Activated CD8-positive, alpha-beta memory T cell treated with anti-CD3 and anti-CD28 coated beads, Interleukin-2, amount 50 U/mL, for 48 hours (primary cell): ENCODE measurements at places on chromosomes 11 and 22.

DNA sequence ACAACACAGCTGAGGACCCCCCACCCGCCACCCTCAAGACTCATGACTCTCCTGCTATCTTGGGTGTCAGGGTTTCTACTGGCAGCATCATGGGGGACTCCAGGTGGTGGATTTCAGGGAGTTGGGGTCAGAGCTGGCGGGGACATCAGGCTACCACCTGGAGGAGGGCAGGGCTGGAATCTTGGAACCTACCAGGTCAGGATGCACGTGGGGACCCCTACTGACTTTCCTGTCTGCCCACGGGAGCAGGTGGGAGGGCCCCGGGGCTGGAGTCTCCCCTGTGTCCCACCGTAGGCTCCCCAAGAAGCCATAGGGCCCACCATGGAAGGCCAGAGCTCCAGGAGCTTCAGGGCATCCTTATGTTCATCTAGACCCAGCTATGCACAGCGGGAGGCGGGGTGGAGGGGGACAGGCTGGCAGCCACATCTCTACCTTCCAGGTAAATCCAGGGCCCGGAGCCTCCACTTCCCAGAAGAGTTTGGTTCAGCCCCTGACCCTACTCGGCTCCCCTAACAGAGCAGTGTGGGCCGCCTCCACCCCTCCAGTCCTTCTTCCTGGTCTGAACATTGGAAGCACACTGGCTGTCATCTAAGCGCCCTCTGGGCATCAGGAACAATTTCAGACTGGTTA is 10.0 kb downstream of the SLC37A2 start:
- no peak for DNase-seq

DNA sequence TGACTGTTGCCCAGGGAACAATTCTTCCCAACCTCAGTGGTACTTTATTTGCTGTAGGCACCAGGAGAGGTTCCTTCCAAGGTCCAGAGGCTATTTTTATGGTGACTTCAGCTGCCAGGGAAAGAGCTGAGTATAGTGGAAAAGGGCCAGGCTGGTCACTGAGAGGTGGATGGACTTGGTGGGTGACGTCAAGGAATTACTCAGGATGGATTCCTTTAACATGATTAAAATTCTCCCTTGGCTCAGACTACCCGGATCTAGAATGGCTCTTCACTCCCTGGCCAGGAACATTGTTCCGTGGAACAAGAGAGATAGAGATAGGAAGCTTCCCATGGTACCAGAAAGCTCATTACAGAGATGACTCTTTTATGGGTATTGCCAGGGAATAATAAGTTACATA is 8.7 kb upstream of the CALCA start:
- no peak for DNase-seq

DNA sequence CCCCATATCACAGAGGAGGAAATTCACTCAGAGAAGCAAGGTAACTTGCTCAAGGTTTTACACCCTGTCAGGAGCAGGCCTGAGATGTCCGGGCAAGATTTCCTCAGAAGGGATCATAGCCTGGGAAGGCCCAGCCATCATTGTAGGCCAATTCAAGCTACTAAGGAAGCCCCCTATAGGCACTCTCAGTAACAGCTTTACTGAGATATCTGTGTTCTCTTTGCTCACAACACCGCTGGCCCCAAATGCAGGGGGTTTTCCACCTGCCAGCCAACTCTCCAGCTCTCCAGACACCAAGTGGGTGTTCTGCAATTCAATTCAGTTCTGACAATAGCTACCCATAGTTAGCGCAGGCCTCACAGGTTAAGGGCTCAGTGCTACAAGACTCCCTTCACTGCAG is 84.0 kb downstream of the SLC36A4 start:
- no peak for DNase-seq

DNA sequence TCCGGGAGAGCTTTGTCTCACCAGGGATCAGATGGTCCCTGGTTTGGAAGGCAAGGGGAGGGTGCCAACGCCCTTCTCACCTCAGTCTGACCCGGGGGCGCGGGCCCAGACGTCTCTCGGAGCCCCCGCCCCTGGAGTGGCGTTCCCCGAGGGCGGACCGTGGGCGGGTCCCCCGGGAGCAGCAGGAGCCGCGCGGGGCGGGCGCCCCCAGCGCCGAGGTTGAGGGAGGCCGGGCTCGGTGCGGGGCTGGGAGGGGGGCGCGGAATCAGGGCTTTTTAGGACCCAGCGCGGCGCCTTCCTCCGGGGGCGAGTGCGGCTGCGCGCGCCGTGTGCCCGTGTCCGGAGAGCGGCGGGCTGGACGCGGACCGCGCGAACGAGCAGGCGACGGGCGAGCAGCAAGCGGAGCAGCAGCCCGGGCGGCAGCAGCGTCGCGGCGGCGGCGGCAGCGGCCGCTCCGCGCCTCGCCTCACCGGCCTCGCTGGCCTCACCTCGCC is at the start of gene KCNC1:
Gene KCNC1 (plus strand): TSS at position 364 of the 494 bp plus-strand sequence. CDS start 1,222 bp downstream, outside the sequence.
- no peak for DNase-seq

DNA sequence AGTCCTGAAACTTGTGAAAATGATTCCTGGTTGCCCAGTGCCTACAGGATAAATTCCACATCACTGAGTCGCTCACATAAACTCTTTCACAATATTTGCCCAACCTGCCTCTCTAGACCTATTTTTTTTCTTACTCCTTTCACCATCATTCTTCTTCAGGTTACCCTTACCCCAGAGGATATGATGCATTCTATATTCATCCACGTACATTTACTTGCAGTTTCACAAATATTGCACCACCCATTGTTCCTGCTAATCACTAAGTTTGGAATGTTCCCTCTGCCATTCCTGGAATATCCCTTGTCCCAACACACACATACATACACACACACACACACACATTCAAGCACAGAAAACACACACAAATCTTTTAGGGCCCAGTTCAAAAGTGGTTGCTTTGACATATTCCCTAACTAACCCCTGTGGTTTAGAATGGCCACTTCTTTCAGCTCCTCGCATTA is 379.5 kb downstream of the ETS1 start:
- DNase-seq: no peak

DNA sequence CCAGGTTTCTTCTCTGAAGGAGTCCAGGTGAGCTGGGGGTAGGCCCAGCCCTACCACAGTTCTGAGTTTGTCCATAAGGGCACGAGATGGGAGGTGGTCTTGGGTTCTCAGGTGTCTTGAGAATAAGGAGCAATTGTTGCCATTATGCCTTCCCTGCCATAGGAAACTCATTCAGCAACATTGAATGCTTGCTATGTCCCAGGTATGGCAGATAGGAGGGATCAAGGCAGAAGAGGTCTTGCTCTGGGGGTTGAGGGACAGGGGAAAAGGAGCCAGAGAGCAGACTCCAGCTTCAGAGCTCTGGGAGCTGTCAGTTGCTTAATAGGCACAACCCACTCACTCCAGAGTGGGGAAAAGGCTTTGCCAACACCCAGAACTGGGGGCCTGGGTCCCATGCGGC is 4.3 kb downstream of the SELENOM start:
- DNase-seq: no peak

- peak; percentile 71 for DNase-seq
Observed at GRCh38 chr11:20131788-20132666, 28.2 kb downstream of the DBX1 start.

DNA sequence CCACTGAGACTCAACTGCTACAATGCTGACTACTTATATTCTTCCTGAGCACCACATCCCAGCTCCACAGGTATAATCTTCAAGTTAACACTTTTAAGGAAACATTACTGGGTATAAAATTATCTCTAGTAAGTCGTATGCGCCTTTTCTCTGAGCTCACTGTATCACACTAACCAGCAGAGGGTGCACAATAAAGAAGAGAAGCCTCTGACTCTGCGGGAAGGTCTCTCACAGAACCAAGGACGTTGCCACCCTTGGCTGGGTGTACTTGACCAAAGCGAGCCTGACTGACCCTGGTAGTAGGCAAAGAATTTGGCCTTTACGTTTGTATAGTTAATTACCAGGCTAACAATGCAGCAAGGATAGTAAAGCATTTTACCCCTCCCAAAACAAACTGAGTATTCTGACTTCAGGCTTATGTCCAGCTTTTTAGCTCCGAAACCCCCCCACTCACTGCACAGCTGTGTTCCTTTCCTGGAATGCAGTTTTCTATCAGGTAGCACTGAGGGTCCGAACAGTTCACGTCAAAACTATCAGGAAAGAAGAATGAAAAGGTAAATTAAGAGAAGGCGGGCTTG is at the start of gene BTBD18:
Gene BTBD18 (minus strand): TSS at position 144 of the 578 bp plus-strand sequence. CDS start 631 bp downstream, outside the sequence.
- DNase-seq: no peak

GRCh38 chr11:108786281-108786990 is 121.6 kb downstream of the DDX10 start:
- DNase-seq: no peak

- DNase-seq: no peak
Observed at GRCh38 chr11:11186249-11186648, 166.8 kb downstream of the CSNK2A3 start.

GRCh38 chr11:64854534-64855502 is 10.4 kb upstream of the CDC42BPG start:
- peak; percentile 72 for DNase-seq

DNA sequence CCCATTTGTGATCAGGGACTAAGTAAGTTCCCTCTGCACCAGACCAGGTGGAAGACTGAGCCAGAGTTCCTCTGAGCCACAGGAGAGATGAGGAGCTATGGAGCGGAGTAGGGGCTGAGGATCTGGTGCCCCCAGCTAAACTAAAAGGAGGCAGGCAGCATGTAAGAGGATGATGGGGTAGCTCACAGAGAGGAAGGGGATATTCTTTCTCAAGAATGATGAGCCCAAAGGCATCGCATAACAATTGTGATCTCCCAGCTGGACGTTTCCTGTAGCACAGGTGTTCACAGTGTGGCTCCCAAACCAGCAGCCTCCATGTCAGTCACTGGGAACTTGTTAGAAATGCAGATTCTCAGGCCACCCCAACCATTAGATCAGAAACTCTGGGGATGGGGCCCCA is 24.4 kb downstream of the ADAMTS8 start:
- no peak for DNase-seq

DNA sequence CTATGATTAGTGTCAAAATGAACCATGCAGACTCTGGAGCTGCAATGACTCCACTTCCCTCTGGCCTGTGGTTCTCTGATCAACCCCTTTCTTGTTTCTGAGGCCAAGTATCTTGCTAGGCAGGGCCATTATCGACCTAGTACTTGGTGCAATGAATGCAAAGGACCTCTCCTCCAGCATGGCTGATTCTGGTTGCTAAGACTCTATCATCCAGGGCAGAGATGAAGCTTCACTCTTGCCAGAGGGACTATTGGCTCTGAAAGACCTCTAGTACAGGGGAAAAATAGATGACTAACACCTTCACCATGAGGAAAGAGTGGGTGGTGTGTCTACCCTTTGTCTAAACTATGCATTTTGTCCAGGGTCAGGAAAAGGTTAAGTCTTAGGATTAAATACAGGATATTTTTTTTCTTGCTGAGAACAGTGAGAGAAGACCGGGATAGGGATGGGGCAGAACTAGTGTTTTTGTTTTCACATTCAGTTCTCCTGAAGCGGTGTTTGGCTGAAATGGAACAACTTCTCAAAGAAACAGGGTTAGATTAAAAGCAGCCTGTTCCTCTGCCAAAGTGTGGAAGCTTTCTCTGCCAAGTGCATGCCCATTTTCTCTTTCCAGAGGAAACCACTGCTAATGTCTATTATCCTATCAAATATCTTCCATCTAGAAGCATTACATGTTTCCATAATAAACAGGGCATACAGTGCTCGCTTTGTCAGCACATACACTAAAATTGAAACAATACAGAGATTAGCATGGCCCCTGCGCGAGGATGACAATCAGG is 5.0 kb upstream of the MTFP1 start:
- no peak for DNase-seq

- DNase-seq: no peak
Observed at GRCh38 chr11:116300232-116300631, 472.6 kb downstream of the BUD13 start.

DNA sequence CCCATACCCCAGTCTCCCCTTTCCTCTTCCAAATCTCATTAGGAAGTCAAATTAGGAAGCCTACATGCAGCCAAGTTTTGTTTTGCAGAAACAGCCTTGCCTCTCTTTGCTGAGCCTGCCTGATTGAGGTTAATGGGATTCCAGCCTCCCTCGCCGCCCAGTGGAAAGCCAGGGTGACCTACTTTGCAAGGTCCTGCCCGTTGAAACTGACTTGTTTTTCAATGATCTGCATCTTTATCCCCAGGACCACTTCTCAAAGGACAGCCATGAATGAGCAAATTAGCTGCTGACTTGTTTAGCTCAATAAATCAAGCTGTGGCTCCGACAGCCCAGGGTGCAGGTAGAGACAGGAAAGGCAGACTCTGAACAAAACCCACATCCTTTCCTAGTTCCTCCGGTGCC is 110.4 kb downstream of the RRAS2 start:
- DNase-seq: no peak

DNA sequence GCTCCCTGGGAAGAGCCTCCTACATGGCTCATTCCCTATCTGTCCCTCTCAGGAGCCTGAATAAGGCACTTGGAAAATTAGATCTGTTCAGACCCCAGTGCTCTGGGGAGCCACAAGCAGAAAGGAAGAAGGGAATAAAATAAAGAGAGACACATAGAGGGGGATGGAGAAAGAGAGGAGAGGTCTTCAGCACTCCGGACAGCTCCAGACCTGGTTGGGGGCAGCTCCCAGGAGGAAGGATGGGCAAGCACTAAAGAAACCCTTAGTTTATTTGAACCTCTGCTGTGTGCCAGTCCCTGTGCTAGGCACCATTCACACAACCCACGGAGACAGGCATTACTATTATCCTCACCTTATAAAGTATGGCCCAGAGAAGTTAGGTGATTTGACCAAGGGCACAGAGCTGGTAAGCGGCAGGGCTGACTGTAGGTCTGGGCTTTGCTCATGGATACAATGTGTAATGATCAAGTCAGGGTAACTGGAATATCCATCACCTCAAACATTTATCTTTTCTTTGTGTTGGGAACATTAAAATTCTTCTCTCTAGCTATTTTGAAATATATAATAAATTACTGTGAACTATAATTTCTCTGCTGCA is 53.7 kb upstream of the LRRC32 start:
- DNase-seq: no peak

DNA sequence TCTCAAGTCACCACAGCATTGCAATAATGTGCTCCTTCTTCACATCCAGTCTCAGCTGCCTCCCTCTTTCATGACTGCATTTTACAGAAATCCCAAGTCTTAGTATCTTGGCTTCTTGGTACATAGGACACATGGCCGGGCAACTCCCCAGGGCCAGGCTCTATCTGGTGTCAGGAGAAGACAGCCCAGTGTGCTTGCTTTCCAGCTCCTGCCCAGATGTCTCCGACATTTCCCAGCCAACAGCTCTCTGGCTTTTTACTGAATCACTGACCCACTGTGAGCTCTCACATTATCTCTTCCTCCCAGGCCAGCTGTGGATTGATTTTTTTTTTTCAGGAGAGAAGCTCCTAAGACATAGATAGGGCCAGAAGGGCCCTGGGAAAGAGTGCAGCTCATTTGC is 346.0 kb upstream of the C11orf87 start:
- no peak for DNase-seq

GRCh38 chr22:25363474-25363873 is 144.0 kb downstream of the CRYBB2 start:
- no peak for DNase-seq
